Liver (tissue), 10 donors: ENCODE measurements at places on chromosomes 12 and 14.

DNA sequence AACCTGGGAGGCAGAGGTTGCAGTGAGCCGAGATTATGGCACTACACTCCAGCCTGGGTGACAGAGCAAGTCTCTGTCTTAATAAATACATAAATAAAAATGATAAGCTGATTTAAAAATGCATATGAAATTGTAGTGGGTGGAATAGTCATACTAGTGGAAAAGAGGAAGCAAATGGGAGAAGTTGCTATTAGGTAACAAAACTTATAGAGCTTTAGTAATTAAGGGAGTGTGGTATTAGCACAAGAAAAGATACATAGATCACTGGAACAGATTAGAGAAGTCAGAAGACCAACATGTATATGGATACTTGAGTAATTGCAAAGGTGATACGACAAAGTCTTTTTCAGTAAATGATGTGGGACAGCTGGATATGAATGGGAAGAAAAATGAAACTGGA, 26.5 kb downstream of the TECPR2 start:
- no peak for DNase-seq

- no peak for DNase-seq
Observed at GRCh38 chr12:83574142-83574541, 887.4 kb downstream of the TMTC2 start.

DNA sequence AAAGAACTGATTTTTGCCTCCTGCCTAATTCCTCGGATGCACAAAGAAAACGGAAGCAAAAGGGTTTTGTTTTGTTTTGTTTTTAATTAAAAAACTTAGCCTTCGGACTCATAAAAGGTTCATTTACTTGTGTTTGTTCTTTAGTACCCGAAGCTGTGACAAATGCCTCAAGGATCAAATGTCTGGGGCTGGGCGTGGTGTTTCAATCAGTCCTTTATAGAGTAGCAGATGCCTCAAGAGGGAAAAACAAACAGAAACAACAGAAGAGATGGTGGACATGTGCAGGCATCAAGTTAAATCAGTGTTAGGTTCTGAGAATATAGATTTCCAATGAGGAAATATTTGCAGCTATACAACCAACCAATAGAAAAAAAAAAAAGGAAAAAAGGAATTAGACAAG, 1.6 kb upstream of the WIF1 start:
- no peak for DNase-seq

GRCh38 chr12:54941659-54942058, 42.9 kb downstream of the TESPA1 start:
- DNase-seq, result no peak

GRCh38 chr14:37210448-37210847, 12.7 kb downstream of the MIPOL1 start:
- no peak for DNase-seq

DNA sequence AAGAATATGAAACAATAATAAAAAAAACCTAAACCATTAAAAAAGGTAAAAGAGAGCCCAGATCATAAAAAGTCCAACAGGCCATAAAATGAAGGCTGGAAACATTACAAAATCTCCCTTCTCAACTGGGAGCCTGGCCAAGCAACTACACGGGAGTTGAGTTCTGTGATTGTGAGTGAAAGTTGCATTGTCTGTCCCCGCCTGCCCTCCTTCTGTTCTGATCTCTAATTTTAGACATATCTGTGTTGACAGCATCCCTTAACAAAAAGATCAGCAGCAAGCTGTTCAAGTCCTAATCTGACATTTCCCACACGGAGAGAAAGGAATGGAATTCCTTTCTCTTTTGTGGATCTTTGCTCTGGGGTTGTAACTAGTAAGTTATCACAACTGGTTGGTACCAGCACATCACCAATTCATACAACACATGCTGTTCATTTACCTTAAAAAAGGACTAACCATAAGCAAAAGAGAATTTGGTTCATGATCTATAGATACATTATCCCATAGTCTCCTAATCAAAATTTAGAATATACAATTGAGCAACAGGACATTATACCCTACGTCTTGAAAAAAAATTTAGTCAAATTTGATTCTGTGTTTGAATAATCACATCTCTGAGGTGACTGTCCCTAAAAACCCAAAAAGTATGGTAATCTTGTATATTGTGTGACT, 205.1 kb upstream of the GZMB start:
- no peak for DNase-seq

- no peak for DNase-seq
Observed at GRCh38 chr14:22200977-22201605, 387.9 kb downstream of the DAD1 start.

DNA sequence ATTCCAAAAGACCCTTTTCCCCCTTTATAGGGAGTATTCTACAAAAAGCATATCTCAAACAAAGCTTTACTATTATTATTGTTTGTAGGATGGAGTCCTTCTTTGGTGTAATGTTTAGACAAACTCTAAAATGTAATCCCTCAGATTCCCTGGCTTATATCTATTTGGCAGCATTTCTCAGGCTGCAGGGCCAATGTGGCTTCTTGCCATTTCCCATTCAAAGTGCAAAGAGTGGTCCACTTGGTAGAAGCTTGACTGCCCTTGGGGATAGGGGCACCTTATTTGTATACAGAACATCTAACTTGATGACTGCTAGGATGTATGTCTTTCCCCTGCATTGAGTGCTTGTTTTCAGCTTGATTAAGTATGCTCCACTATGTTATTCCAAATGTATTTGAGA, 242.7 kb downstream of the PRKD1 start:
- DNase-seq, result no peak

DNA sequence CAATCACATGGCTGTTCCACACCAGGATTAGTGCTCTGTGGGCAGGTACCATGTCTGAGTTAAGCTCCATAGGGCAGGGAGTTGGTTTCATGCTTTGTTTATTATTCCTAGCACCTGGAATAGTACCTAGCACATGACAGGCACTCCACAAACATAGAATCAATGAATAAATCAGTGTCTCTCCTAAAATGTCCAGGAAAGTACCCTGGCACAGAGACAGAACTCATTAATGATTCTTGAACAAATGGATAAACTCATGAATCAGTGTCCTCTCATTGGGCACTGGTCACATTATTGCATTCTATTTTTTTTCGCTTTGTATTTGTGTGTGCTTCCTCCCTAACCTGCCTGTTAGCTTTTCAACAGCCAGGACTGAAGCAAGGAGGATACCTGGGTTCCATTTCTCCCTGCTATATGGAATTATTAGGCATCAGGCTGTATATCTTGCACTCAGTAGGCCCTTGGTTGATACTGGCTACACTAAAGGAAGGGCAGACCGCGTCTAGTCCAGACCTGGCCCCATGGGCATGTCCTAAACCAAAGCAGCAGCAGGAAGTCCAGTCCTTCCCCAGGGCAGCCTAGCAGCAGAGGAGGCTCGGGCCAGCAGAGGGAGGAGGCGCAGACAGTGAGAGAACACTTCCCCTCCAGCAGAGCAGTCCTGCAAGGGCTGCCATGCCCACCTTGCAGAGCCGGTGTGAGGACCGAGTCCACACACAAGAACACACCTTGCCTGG, 18.4 kb downstream of the HDAC7 start:
- DNase-seq, result no peak

GRCh38 chr12:77070800-77071449, 5.6 kb upstream of the E2F7 start:
- no peak for DNase-seq

GRCh38 chr14:104392396-104393198, 187.0 kb upstream of the C14orf180 start:
- no peak for DNase-seq

DNA sequence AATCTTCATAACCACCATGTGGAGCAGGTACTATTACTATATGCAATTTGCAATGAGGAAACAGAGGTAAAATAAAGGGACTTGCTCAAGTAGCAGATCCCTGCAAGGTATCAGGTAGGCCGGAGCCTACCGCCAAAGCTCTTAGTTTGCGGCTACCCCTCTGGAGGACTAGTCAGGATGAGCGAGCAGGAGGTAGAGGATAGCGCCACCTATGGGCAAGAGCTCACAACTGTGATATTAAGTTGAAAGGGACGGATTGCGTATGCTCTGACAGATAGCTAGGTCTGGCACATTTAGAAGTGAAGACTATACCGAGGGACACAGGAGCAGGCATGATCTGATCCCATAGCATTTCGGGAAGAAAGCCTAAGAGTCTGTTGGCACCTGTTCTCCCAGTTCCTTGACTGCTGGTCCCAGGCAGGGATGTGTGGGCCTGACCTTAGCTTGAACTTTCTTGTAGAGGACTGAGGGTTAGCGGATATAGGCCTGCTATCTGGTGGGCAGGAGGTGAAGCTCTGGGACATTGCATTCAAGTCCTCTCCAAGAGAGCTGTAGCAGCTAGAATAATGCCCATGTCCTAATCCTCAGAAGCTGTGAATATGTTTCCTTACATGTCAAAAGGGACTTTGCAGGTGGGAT, 48.0 kb downstream of the SLC17A8 start:
- peak; percentile 50 for DNase-seq

GRCh38 chr14:50524060-50524459, 8.3 kb downstream of the MAP4K5 start:
- DNase-seq, result no peak

GRCh38 chr14:51644217-51644933, 7.3 kb upstream of the FRMD6 start:
- DNase-seq, result no peak

DNA sequence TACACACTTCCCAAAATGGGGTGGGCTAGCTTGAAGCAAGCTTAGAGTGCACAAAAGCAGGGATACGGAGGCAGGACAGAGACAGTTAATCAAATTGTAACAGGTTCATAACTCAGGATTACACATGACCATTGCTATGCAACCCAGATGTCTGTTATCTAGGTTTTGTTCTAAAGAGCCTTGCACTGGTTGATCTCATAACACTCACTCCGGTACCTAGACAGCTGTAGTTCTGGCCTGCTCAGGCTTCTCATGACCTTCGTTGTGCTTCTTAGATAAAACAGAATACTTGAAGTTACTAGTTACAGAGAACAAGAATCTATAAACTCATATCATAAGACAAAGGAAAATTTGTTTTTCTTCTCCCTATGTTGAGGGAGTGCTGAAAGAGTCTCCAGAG, 983.4 kb downstream of the TMEM121 start:
- no peak for DNase-seq

GRCh38 chr12:76614364-76614763, 54.8 kb upstream of the OSBPL8 start:
- no peak for DNase-seq

GRCh38 chr14:51650716-51651387, 858 bp upstream of the FRMD6 start:
- DNase-seq, result peak; percentile 36

DNA sequence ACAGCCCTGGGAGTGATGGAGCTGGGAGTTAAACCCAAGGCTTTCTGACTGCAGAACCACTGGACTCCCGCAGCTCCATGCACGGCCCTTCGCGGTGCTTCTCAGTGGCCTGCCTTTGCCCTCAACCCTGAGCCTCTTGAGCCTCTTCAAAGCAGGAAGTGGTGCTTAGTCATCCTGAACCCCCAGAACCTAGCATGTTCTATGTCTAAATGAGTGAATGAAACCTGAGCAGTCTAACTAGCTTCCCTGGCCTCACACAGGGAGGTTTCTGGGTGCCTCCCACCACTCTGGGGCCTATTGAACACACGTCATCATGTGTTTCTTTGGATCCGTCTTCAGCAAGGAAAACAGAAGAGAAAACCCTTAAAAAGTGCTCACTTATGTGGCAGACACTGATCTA, 117.9 kb upstream of the SFSWAP start:
- DNase-seq, result no peak

GRCh38 chr14:68342216-68342763, 450.6 kb downstream of the ZFP36L1 start:
- no peak for DNase-seq

GRCh38 chr14:95815226-95815690, 61.4 kb upstream of the TUNAR start:
- no peak for DNase-seq

GRCh38 chr14:21073921-21074320, 3.8 kb downstream of the ARHGEF40 start:
- DNase-seq, result no peak

- no peak for DNase-seq
Observed at GRCh38 chr14:33966276-33966675, 15.4 kb upstream of the EGLN3 start.

GRCh38 chr12:15220915-15221885, at the start of gene RERG:
TSS of gene RERG (minus strand) at chr12:15221417. CDS start at chr12:15217489, 3,928 bp downstream.
- DNase-seq, result peak; percentile 81

DNA sequence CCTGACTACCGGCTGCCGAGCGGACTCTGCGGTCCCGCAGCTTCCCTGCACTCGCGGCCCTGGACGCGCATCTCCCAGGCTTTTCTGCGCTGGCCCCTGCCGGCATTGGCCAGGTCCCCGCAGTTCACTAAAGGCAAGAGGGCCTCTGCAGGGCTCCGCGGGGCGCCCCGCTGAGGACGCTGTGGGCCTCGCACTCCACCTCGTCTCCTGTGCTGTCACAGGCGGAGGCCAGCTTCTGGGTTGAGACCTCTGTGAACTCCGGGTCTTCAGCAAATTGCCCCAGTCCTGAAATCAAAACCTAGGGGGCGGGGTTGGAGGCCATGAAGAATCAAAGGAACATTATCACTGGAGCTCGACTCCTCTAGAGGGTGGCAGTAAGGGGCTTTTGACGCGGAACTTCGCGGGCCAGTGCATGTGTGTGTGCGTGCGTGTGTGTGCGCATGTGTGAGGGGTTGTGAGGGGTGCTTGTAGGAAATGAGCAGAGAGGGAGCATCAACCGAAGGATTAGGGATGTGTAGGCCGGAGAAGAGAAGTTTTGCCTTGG, 68.5 kb upstream of the CAPRIN2 start:
- peak; percentile 61 for DNase-seq

GRCh38 chr12:104218935-104219334, 3.4 kb downstream of the TXNRD1 start:
- no peak for DNase-seq

DNA sequence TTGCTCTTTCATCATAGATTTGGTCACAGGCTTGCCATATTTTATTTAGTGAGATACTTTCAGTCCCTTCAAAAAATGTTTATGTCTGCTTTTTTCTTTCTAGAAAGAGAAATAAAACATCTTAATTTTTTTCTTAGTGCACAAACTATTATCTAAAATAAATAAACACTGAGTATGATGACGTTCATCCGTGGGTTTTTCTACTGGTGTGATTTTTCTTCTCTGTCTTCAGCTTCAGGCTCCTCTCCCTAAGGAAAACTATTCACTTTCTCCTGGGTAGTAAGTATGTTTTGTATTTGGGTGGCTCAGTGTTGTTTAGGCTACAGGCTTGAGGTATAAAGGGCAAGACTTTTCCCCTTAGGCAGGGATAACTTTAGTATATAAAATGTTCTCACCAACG, 154.7 kb downstream of the DACT1 start:
- DNase-seq, result no peak

- no peak for DNase-seq
Observed at GRCh38 chr12:31594681-31595080, 3.7 kb upstream of the DENND5B start.

DNA sequence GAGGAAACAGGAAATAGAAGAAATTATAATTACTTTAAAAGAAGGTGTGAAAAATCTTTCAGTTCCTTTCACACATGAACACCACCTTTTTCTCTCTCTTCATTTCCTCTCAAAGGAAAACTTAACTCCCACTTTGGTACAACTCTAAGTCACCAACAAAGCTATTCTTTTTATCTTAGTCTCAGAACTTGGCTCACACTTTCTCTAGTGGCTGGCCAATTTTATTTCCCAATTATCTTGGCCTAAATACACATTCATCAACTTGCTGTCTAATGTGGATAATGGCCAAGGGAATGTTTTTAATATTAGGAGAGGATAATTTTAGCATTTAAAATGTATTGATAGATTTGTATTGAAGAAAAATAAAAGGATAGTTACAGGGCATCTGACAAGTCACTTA, 64.5 kb upstream of the NAV3 start:
- DNase-seq, result no peak

GRCh38 chr14:22600027-22600426, 1.9 kb downstream of the ABHD4 start:
- DNase-seq, result no peak

- no peak for DNase-seq
Observed at GRCh38 chr12:100248886-100249285, 18.0 kb downstream of the DEPDC4 start.
